ENCODE measurements at places on chromosomes 1 and 21.

- no peak for DNase-seq
Observed at GRCh38 chr1:24909388-24909898, 20.6 kb downstream of the RUNX3 start.

DNA sequence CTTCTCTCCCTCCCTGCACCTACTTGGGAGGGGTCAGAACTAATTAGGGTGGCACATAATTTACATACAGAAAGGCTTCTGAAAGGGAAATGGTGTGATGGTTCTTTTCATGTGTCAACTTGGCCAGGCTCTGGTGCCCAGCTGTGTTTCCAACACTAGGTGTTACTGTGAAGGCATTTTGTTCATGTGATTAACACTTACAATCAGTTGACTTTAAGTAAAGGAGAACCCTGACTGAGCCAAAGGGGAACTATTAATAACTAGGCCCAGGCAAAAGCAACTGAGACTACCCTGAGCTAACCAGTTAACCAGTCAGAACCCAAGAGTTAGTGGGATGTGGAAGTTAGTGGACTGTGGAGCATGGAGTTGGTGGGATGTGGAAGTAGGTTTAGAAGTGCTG is 114.9 kb downstream of the SEC16B start:
- no peak for DNase-seq

GRCh38 chr1:161198897-161199431 is at the start of gene ADAMTS4:
ADAMTS4 (minus strand) TSS chr1:161199054; CDS start chr1:161198627, 427 bp downstream.
- DNase-seq = no peak

DNA sequence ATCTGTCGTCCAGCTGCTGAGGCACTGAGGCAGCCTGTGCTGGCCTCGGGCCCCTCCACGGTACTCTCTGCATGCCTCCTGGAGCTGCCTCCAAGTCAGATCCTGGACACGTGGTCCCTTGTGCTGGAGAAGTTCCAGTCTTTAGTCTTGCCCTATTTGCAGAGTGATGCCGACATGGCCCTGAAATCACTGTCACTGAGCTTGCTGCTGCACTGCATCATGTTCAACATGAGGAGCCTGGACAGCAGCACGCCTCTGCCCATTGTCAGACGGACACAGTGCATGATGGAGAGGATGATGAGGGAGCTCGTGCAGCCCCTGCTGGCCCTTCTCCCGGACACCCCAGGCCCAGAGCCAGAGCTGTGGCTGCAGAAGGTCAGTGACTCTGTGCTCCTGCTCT is 10.0 kb downstream of the URB2 start:
- no peak for DNase-seq

DNA sequence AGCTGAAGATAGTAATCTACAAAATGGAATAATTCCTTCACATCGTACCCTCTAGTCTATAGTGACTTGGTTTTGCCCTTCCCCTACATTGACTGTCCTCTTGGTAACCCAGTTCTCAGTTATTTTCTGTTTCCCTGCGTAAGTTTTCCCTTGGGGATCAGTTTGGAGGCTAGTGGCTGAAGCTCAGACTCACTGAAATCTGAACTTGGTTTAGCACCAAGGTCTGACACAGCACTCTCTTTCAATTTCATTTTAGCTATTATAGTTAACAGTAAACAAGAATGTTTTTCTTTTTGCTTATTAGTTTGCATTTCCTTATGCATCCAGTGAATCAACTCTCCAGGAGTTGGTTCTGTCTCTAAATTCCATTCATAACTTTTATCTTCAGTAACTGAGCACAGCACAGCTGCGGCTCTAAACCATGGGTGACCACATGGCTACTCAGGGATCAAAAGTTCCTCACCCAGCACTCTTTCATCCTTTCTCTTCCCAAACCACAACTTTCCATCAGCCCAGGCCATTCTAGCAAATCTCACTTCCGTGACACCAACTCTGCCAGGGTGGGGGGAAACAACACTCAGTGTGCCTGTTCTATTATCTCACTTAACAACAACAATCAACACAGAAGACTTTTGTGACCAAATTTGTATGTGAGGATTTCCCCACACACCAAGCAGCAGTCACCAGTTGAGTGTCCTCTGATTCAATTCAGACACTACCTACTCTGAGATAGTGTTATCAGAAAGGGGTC is 17.6 kb upstream of the IFI6 start:
- no peak for DNase-seq

GRCh38 chr1:3292051-3292722 is 162.3 kb upstream of the ARHGEF16 start:
- DNase-seq = no peak

DNA sequence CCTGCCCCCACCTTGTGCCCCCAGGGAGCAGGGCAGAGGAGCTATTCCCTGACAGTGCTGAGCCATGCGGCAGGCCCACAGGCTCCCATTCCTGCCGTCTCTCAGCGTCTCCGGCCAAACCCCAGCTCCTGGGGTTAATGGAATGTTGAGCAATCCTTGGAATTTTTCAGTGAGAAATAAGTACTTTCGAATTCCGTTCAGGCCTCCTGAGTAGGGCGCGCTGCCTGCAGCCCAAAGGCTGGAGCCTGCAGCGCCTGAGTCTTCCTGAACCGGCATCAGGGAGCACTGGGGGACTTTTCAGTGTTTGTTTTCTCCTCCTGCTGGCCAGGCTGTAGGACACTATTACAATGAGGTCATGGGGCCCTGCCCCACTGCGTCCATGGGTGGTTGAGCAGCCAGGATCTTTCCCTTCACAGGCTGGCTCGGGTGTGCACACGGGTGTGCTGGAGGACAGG is 33.3 kb upstream of the CSF1 start:
- DNase-seq = no peak

DNA sequence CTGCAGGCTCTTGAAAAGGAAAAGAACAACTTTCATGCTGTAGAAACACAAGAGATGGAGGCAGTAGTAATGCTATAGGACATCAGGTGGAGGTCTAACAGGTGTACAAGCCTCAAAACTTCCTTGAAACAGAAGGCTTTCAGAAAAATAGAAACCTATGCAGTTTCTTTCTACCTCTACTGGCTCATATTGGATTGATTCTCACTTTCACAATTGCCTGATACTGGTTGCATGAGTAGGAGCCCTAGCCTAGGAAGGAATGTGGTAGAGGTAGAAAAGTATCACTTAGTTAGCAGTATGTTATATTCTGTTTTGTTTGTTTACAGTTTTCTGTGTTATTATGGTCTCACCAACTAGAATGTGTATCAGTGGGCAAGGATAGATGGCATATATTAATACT is 175.4 kb upstream of the GORAB start:
- no peak for DNase-seq

- no peak for DNase-seq
Observed at GRCh38 chr1:193568512-193568911, 382.1 kb upstream of the B3GALT2 start.

- DNase-seq = no peak
Observed at GRCh38 chr1:247857985-247858619, 1.1 kb downstream of the TRIM58 start.

GRCh38 chr1:168627370-168627769 is 51.0 kb downstream of the XCL1 start:
- no peak for DNase-seq

- no peak for DNase-seq
Observed at GRCh38 chr1:157286646-157287420, 148.6 kb upstream of the ETV3 start.

DNA sequence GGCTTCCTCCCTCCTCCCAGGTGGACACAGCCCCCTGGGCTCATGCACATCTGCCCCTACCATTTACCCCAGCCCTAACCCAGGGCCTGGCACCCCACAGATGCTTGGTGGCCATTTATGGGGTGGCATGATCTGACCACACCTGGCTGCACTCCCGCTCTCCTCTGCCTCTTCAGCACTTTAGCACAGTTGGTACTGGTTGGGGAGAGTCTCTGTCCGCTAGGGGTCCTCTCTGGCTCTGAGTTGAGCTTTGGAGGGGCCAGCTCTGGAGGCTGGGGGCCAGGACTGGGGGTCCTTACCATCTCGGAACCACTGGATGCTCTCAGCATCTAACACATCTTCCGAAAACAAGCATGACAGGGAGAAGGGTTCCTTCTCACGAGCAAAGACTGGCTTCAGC is 17.4 kb downstream of the MYOM3 start:
- DNase-seq = no peak

GRCh38 chr1:111879081-111879480 is 110.4 kb downstream of the KCND3 start:
- no peak for DNase-seq

- no peak for DNase-seq
Observed at GRCh38 chr1:38727684-38728584, 131.6 kb downstream of the RRAGC start.

DNA sequence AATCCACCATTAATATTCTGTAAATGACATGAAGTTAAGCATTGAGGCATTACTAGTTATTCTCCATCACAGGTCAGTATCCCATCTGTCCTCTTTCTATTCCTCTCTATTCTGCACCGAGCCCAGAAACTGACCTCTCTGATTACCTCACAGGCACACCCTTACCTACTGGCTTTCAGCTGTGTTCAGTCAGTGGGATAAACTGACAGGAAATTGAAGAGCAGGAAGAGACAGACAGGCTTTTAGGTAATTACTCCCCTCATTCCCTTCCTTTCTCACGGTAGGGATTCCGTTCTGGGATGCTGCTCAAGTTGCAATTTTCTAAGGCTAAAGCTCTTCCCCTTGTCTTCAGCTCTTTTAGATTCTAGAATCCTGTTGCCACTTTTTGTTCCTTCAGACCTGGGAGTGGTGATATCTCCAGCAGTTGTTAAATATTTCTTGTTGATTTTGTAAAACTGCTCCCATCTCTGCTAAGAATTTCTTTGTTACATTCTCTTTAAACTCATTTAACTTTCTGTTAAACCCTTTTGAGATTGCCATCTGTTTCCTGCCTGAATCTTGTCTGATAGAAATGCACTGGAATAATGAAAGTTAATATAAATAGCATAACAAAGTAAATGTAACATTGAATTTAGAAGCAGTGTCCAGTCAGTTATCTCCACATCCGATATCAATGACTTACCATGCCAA is 1063.4 kb downstream of the PLA2G4A start:
- DNase-seq = no peak

DNA sequence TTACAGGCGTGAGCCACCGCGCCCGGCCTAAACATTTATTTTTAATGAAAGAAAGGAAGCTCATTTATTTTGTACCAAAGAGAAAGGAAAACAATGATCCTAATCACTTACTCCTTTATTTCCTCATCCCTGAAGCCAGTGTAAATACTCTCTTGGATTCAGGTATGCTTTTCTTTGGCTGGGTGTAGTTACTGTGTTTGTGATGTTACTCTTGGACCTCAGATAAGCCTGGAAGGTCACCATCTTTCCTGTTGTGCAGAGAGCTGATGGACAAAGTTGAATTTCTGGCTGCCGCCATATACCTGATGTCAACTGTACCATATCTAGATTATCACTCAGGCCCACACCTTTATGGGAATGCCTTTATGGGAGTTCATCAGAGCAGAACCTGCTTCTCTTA is 35.4 kb upstream of the FOXE3 start:
- DNase-seq = no peak

GRCh38 chr1:68046885-68047658 is 3.4 kb downstream of the DIRAS3 start:
- no peak for DNase-seq

GRCh38 chr1:102879439-102879993 is 228.8 kb downstream of the COL11A1 start:
- DNase-seq = no peak

DNA sequence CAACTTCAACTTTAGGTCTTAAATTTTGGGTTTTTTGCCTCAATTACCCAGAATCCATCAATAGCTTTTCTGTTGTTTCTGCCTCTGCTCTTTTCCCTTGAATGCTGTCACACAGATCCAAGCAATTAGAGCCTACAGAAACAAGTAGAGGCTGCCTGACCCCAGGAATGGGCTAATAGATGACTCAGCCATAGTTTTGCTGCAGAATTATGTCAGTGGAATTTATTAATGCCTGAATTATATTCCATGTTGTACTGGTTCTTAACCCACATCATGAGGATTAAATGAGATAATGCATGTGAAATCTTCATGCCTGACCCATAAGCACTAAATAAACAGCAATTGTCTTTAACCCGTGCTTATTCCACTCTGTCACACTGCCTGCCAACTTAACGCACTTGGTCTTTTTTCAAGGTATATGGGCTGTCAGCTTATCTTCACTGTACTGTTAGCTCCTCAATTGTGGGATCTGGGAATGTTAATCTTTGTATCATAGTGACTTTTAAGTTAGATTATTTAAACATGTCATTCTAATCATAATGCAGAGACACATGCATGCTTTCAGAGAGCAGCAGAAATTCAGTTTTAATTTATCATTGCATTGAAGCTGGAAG is 213.3 kb downstream of the ROR1 start:
- DNase-seq = no peak

DNA sequence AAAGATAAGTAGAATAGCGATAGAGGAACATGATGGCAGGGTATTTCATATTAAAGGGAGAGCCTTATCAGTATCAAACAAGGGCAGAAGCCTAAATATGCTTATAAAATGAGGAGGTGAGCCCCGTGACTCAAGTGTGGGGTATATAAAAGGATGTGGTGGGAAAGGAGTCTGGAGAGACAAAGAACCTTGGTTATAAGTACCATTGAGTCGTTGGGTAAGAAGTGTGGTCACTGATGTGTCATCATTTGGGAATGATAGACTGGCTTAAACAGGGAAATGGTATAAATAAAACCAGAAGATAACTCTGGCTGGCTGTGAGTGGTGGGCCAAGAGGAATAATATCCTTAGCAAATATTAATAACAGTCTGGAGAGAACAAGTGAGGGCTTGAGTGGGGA is 10.9 kb upstream of the CD5L start:
- DNase-seq = no peak

GRCh38 chr1:103243481-103243880 is 135.2 kb upstream of the COL11A1 start:
- DNase-seq = no peak

DNA sequence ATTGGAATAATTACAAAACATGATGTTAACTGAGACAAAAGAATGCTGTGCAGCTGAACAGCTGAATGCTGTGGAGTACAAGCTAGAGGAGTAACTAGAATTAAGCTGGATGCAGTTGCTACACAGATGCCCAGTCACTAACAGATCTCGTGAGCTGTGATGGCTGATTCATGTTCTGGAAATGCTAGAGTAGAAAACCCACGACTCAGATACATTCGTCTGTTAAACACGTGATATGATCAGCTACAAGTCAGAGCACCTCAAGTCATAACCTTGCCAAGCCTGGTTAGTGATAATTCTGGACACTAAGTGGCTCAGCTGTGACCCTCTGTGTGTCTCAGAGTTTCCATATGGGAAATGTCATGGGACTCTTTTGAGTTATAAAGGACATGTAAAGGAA is 89.7 kb upstream of the ESRRG start:
- no peak for DNase-seq

GRCh38 chr1:206636671-206637070 is 1.3 kb downstream of the DYRK3 start:
- no peak for DNase-seq

DNA sequence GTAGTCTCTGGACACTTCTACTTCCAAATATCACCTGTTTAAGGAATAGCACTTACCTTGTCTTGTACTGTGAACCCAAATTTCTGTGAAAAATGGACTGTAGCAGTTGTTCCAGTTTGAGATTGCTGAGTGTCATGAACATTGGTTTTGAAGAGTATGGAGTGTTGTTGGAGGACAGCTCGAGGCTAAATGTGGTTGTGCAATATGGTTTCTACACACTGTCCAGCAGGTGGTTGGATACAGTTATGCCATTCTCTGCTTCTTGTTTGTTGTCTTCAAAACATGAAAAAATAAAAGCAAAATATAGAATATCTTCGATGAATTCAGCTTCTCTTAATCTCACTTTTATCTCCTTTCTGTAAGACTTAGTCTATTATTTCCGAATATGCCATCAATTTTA is 67.1 kb downstream of the DDR2 start:
- DNase-seq = no peak
